Activated T-helper 1 cell treated with anti-CD3 and anti-CD28 coated beads, Interleukin-2, amount 50 U/mL, for 16 hours (primary cell): ENCODE measurements at places on chromosomes 12 and 14.

GRCh38 chr12:68342966-68343365 is 10.8 kb upstream of the MDM1 start:
- no peak for DNase-seq

DNA sequence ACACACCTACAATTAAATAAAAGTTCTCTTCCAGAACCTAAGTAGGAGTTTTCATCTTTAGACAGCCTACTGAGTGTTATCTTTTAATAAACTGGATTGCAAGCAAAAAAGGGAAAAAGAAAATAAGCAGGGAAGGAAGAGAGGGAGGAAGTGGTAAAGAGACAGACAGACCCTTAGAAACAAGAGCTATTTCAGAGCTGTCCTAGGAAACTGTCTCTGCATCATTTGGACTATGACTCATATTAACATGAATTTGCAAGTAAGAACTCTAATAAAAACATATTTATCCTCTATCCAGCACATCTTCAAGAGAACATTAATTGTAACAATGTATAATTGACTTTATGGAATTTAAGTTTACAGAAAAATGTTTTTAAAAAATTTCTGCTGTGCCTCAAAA is 438.8 kb upstream of the USP15 start:
- DNase-seq = no peak

GRCh38 chr12:56601503-56601902 is 28.6 kb downstream of the BAZ2A start:
- DNase-seq = no peak

- no peak for DNase-seq
Measured at GRCh38 chr12:103560604-103561101, 26.4 kb upstream of the STAB2 start.

GRCh38 chr12:41967668-41968500 is 176.8 kb downstream of the GXYLT1 start:
- no peak for DNase-seq

- no peak for DNase-seq
Measured at GRCh38 chr14:24167469-24168114, 4.3 kb upstream of the REC8 start.

- no peak for DNase-seq
Measured at GRCh38 chr14:100981809-100982208, 78.3 kb upstream of the RTL1 start.

GRCh38 chr12:66011731-66012130 is 118.8 kb downstream of the LLPH start:
- DNase-seq = no peak

- no peak for DNase-seq
Measured at GRCh38 chr14:81565441-81566290, 32.0 kb upstream of the SEL1L start.
